ENCODE measurements at places on chromosomes 13 and 19. TPM values are rescaled to one million over a fixed set of nuclear protein-coding genes. Genes with fewer than 3 reads are reported as not detected.
A peak's percentile ranks its signal among the peaks of the same experiment; 100 is the strongest.

- no peak overlapping the region for H3K27ac ChIP-seq
- H3K4me3 ChIP-seq, result peak overlapping the region; percentile 8
- H3K36me3 ChIP-seq, result no peaks in the 10 kb centered on the region
These were observed 112.6 kb downstream of the KCNRG start for GRCh38 chr13:50127726-50128291.

GRCh38 chr13:29428310-29429181 is 166.9 kb downstream of the SLC7A1 start:
- no peaks in the 10 kb centered on the region for H3K36me3 ChIP-seq
- H3K4me1 ChIP-seq, result peaks cover 15% of the 10 kb centered on the region
- H3K27me3 ChIP-seq, result no peaks in the 10 kb centered on the region
- H3K4me3 ChIP-seq, result no peak overlapping the region

- no peak for DNase-seq
- H3K4me3 ChIP-seq, result no peak overlapping the region
- no peak overlapping the region for H3K27ac ChIP-seq
- no peaks in the 10 kb centered on the region for H3K27me3 ChIP-seq
- no peaks in the 10 kb centered on the region for H3K36me3 ChIP-seq
- H3K4me1 ChIP-seq, result no peaks in the 10 kb centered on the region
These were observed 811.6 kb upstream of the ARGLU1 start for GRCh38 chr13:107379407-107380155.

DNA sequence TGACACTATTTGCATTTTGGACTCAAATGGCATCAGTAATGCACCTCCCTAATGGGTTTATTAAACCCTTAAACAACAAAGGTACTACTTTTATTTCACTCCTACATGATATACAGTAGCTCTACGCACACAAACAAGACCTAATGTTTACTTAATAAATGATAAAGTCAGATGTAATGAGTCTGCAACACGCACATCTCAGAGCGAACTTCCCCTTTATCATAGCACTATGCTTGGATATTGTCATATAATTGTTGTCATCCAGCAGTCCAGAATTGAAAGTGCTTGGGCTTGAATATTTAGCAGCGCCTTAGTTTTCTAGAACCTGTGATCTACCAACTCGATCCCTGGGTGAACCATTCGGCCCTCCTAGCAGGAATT is 772 bp downstream of the PARP4 start:
- DNase-seq, result no peak
- peaks cover 4% of the 10 kb centered on the region for H3K4me1 ChIP-seq
- no peaks in the 10 kb centered on the region for H3K36me3 ChIP-seq
- H3K4me3 ChIP-seq, result peak overlapping the region; percentile 35
- no peak overlapping the region for H3K27ac ChIP-seq
- H3K27me3 ChIP-seq, result no peaks in the 10 kb centered on the region

- no peak overlapping the region for H3K4me3 ChIP-seq
- no peak overlapping the region for H3K27ac ChIP-seq
- no peaks in the 10 kb centered on the region for H3K36me3 ChIP-seq
- no peak for DNase-seq
- no peaks in the 10 kb centered on the region for H3K27me3 ChIP-seq
These were observed 142.1 kb downstream of the GPC6 start for GRCh38 chr13:93368718-93369117.

- no peak for DNase-seq
- no peaks in the 10 kb centered on the region for H3K4me1 ChIP-seq
- no peaks in the 10 kb centered on the region for H3K36me3 ChIP-seq
These were observed 660.4 kb downstream of the SLITRK1 start for GRCh38 chr13:83221813-83222241.

- no peak for DNase-seq
- H3K4me3 ChIP-seq, result no peak overlapping the region
- no peak overlapping the region for H3K27ac ChIP-seq
- no peaks in the 10 kb centered on the region for H3K4me1 ChIP-seq
- H3K27me3 ChIP-seq, result no peaks in the 10 kb centered on the region
These were observed 258.6 kb downstream of the ATP8A2 start for GRCh38 chr13:25630329-25630900.

CKM gene
- total RNA-seq, result not detected

GRCh38 chr13:53090461-53090860 is 61.8 kb downstream of the OLFM4 start:
- H3K27me3 ChIP-seq, result no peaks in the 10 kb centered on the region
- H3K36me3 ChIP-seq, result no peaks in the 10 kb centered on the region
- H3K4me1 ChIP-seq, result peaks cover 8% of the 10 kb centered on the region
- DNase-seq, result no peak

GRCh38 chr19:944171-944567 is 18.3 kb downstream of the ARID3A start:
- H3K4me1 ChIP-seq, result peaks cover 23% of the 10 kb centered on the region
- no peak for DNase-seq
- H3K36me3 ChIP-seq, result no peaks in the 10 kb centered on the region
- H3K4me3 ChIP-seq, result no peak overlapping the region
- H3K27me3 ChIP-seq, result no peaks in the 10 kb centered on the region
- no peak overlapping the region for H3K27ac ChIP-seq

GRCh38 chr13:32022311-32022710 is 9.3 kb upstream of the FRY start:
- H3K36me3 ChIP-seq, result no peaks in the 10 kb centered on the region
- no peaks in the 10 kb centered on the region for H3K4me1 ChIP-seq
- no peak overlapping the region for H3K4me3 ChIP-seq
- no peaks in the 10 kb centered on the region for H3K27me3 ChIP-seq

GRCh38 chr13:22049384-22049783 is 378.5 kb downstream of the FGF9 start:
- no peaks in the 10 kb centered on the region for H3K36me3 ChIP-seq
- DNase-seq, result peak; percentile 48
- H3K27ac ChIP-seq, result no peak overlapping the region
- H3K4me3 ChIP-seq, result no peak overlapping the region
- no peaks in the 10 kb centered on the region for H3K4me1 ChIP-seq

ALKBH7 gene
- 106 TPM for total RNA-seq

DNA sequence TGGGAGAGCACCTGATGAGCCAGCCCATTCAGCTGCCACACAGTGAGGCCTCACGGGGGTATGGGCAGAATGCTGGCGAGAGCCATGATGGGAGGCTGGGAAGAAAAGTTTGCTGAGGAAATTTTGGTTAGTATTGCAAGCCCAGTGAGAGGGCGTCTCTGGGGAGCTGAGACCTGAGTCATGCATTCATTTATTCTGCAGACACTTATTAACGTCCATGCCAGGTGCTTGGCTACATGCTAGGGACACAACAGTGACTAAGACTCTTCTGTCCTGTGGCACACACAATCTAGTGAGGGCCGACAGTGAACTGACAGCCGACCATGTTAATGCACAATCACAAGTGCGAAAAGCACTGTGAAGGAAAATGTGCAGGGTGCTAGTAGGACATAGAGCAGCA is 27.2 kb downstream of the WDR62 start:
- no peaks in the 10 kb centered on the region for H3K4me1 ChIP-seq
- no peaks in the 10 kb centered on the region for H3K27me3 ChIP-seq
- H3K4me3 ChIP-seq, result no peak overlapping the region
- no peak overlapping the region for H3K27ac ChIP-seq

GRCh38 chr13:35342440-35342839 is 134.0 kb downstream of the MAB21L1 start:
- H3K27ac ChIP-seq, result no peak overlapping the region
- no peak for DNase-seq
- no peak overlapping the region for H3K4me3 ChIP-seq
- H3K36me3 ChIP-seq, result no peaks in the 10 kb centered on the region
- H3K4me1 ChIP-seq, result no peaks in the 10 kb centered on the region
- H3K27me3 ChIP-seq, result no peaks in the 10 kb centered on the region

ZNF91 gene
- total RNA-seq, result 109 TPM

FFAR3 gene
- not detected for total RNA-seq

DNA sequence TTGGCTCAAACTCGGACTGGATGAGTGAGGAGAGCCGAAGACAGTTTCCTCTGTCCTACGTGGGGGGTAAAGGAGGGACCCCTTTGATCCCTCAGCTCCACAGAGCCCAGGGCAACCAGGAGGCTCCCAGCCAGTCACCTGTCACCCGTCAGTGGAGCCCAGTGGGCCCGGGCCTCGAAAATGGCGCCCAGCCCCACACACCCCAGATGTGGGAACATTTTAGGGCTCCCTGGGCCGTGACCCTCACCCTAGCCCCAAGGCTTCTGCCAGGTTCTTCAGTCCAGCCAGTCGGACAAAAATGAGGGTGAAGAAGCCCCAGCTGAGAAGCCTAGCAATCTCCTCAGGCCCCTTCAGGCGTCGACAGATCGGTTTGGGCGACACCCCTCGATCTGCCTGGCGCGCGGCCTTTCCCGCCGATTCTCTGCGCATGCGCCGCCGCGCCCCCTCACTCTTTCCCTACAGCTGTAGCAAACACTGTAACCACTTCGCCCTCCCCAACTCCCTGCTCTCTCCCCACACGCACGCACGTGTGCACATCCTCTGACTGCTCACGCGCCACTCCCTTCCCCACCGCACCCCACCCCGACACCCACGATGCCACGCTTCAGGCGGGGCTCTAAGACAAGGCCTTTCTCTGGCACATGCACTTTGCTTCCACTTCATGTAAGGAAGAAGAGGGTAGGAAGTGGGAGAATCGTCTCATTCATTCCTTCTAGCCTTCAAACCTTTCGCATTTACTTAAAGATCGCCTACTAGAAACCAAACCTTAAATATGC is at the start of gene SLC6A16:
Gene SLC6A16, minus strand, starts transcription at position 391 of the 776 bp plus-strand sequence. CDS start 13,844 bp downstream, outside the sequence.
- no peaks in the 10 kb centered on the region for H3K36me3 ChIP-seq
- no peak within 1 kb of the TSS for H3K4me3 ChIP-seq
- H3K4me1 ChIP-seq, result peaks cover 4% of the 10 kb centered on the region
- no peaks in the 10 kb centered on the region for H3K27me3 ChIP-seq
- H3K27ac ChIP-seq, result no peak within 1 kb of the TSS
- no peak for DNase-seq

GRCh38 chr19:42466521-42467182 is 23.9 kb upstream of the CXCL17 start:
- DNase-seq, result no peak
- no peaks in the 10 kb centered on the region for H3K36me3 ChIP-seq
- no peak overlapping the region for H3K4me3 ChIP-seq
- no peaks in the 10 kb centered on the region for H3K27me3 ChIP-seq
- no peaks in the 10 kb centered on the region for H3K4me1 ChIP-seq
- peak overlapping the region; percentile 17 for H3K27ac ChIP-seq

ZNF284 gene
- 4.9 TPM for total RNA-seq

TICAM1 gene
- total RNA-seq, result 5.7 TPM

RGL3 gene
- total RNA-seq, result 117 TPM

DNA sequence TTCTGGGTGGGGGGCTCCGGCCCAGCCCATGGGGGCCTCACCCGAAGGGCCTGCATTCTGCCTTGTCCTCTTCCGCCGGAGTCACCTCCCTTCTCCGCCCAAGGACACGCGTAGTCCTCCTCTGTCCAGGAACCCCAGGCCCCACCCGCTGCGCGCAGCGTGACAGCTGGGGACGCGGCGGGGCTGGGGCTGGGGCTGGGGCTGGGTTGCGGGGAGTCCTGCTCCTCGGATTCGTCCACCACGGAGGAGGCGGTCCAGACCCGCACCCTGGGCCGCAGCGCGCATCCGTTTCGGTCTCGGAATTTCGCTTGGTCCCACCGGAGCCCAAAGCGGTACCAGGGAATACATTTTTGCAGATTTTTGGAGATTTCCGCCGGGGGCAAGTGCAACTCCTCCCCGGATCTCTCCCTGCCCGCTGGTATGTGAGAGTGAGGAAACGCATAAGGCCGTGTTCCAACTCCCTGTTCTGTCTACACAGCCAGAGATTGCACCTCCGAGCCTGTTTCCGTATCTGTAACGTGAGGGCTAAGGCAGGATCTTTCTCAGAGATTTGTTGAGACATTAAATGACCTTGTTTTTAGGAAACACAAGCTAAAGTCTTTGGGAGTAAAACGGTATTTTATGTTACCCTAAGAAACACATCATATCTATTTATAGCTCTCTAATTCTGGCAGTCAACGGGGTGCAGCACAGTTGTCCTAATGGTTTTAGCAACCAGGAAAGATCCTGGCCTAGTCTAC is at the start of gene COX7A1:
Gene COX7A1, minus strand, starts transcription at position 96 of the 740 bp plus-strand sequence. Its CDS starts 40 bp downstream, at position 56.
- peaks cover 7% of the 10 kb centered on the region for H3K36me3 ChIP-seq
- H3K4me3 ChIP-seq, result peak within 1 kb of the TSS; percentile 57

GRCh38 chr13:49272296-49272695 is 24.6 kb downstream of the CDADC1 start:
- H3K36me3 ChIP-seq, result peaks cover 7% of the 10 kb centered on the region
- DNase-seq, result no peak
- no peaks in the 10 kb centered on the region for H3K27me3 ChIP-seq

DNA sequence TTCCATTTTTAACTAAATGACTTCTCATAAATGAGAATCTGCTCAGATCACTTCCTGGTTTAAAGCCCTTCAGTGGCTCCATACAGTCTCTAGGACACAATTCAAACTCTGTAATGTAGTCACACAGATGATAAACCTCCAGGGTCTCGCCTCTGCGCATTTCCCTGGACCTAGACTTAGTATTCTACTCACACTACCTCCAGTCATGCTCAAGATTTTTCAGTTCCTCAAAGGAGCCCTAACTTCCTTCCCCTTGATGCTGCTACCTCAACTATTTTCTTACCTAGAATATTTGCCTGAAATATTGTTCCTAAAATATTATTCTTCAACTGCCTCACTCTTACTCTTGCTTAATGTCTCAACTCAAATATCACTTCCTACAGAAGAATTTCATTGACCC is 86.7 kb upstream of the TPP2 start:
- H3K4me1 ChIP-seq, result no peaks in the 10 kb centered on the region
- H3K27ac ChIP-seq, result no peak overlapping the region
- H3K4me3 ChIP-seq, result no peak overlapping the region
- no peaks in the 10 kb centered on the region for H3K36me3 ChIP-seq

ZNF541 gene
- total RNA-seq, result 0.40 TPM

TMC4 gene
- 91.7 TPM for total RNA-seq

GRCh38 chr19:54662730-54663129 is at the start of gene LILRB4:
Gene LILRB4, plus strand, starts transcription at chr19:54662985. Its CDS starts 49 bp downstream, at chr19:54663034.
- no peaks in the 10 kb centered on the region for H3K36me3 ChIP-seq
- H3K27ac ChIP-seq, result no peak within 1 kb of the TSS
- peak; percentile 9 for DNase-seq

CGB3 gene
- total RNA-seq, result not detected

DNA sequence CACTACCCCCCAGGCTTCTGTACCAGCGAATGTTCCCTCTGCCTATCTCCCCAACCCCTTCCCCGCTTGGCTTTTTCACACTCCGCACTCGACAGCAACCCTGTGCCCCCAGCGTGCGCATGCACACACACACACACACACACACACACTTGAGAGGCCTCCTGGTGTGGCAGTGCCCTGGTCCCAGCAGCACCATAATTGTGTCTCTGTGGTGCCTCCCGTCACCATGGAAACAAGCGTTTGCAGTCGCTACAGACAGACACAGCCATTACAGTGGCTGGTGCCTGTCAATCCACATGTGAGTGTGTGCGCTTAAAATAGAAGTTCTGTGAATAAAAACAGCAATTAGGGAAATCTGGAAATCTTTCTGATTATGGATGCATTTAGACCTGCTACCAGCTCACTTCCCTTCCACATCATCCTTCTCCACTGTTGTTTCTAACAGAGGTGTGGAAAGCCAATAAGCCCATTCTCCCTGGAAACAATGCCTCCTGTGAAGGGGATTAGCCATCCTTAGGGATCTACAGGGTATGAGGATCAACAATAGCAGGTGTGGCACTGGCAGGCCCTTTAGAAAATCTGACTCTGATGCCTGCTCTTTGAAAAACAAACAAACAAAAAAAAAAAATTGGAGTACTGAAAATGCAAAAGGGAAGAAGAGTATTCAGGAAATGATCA is 146.3 kb downstream of the DCLK1 start:
- no peaks in the 10 kb centered on the region for H3K4me1 ChIP-seq
- H3K27ac ChIP-seq, result no peak overlapping the region
- DNase-seq, result no peak
- H3K4me3 ChIP-seq, result no peak overlapping the region
